ENCODE measurements at places on chromosomes 4 and X.

DNA sequence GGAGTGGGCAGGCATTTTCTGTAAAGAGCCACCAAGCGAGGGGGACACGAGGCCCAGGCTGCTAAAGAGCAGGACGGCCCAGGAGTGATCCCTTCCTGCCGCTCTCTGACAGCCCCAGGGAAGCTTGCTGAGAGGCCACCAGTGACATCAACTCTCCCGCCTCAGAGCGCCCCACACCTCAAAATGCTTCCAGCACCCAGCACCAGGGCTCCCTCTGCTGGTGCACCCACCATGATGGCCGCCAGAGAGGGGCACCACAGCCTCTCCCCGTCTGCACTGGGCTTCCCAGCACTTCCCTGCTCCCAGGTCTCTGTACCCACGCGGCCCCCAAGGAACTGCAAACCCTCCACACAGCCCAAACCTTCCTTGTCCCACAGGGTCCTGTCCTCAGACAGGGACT lies 40.4 kb downstream of the GAK start:
- peak; percentile 32 for DNase-seq
- H3K4me3 ChIP-seq, result no peak overlapping the region
- H3K4me1 ChIP-seq, result no peaks in the 10 kb centered on the region

DNA sequence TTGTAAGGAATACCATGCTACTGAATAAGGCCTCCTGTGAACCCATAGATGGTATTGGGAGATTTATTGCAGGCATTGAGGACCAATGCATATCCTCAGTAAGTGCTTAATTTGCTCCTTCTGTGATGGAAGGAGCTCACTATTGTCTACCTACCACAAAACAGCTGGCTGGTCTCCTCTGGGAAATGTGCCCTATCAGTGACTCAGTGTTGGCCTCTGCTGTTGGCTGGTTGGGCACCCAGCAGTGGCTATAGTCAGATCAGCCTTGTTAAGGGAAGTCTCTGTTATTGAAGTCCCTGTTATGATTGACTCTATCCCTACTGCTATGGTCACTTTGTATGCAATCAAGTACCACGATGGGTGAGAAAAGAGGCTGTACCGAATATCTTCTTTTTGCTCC lies 27.5 kb upstream of the OTUD4 start:
- H3K4me1 ChIP-seq, result no peaks in the 10 kb centered on the region
- H3K27ac ChIP-seq, result no peak overlapping the region
- no peaks in the 10 kb centered on the region for H3K36me3 ChIP-seq
- no peaks in the 10 kb centered on the region for H3K27me3 ChIP-seq
- DNase-seq, result no peak

- no peaks in the 10 kb centered on the region for H3K27me3 ChIP-seq
- peaks cover 22% of the 10 kb centered on the region for H3K4me1 ChIP-seq
- H3K4me3 ChIP-seq, result no peak overlapping the region
- H3K36me3 ChIP-seq, result no peaks in the 10 kb centered on the region
Measured at GRCh38 chr4:666436-666810, 7.7 kb downstream of the ATP5ME start.

- no peaks in the 10 kb centered on the region for H3K27me3 ChIP-seq
- H3K27ac ChIP-seq, result no peak overlapping the region
- peak; percentile 64 for DNase-seq
Measured at GRCh38 chr4:155025762-155026457, 182.5 kb upstream of the NPY2R start.

GRCh38 chr4:56704089-56704871 lies 23.2 kb upstream of the HOPX start:
- DNase-seq, result no peak
- H3K27me3 ChIP-seq, result no peaks in the 10 kb centered on the region
- H3K4me1 ChIP-seq, result no peaks in the 10 kb centered on the region
- no peak overlapping the region for H3K27ac ChIP-seq

- H3K4me3 ChIP-seq, result no peak overlapping the region
- no peaks in the 10 kb centered on the region for H3K4me1 ChIP-seq
- no peak overlapping the region for H3K27ac ChIP-seq
- no peaks in the 10 kb centered on the region for H3K36me3 ChIP-seq
- no peak for DNase-seq
- no peaks in the 10 kb centered on the region for H3K27me3 ChIP-seq
Measured at GRCh38 chr4:113524096-113524495, 237.4 kb downstream of the CAMK2D start.

DNA sequence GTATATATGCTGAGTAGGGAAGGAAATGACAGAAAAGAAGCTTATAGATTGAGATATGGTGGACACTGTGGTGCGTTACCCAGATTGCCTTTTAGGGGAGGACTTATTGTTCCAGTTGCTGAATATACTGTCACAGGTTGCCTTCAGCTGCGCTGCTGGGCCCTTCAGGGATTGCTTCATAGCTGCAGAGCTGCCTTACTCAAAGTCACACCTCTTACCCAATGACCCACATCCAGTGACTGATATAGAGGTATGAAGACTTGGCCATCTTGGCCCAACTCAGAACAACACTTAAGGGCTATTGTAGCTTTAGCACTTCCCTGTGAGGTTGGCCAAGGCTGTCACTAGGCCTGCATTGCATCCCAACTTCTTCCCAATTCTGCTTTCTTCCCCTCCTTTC lies 63.4 kb upstream of the TMEM164 start:
- DNase-seq, result no peak
- no peak overlapping the region for H3K4me3 ChIP-seq
- H3K27me3 ChIP-seq, result no peaks in the 10 kb centered on the region
- no peaks in the 10 kb centered on the region for H3K4me1 ChIP-seq

GRCh38 chr4:73187325-73187724 lies 71.3 kb downstream of the ANKRD17 start:
- H3K4me1 ChIP-seq, result peaks cover 12% of the 10 kb centered on the region
- DNase-seq, result peak; percentile 70
- no peak overlapping the region for H3K27ac ChIP-seq
- no peaks in the 10 kb centered on the region for H3K36me3 ChIP-seq
- no peaks in the 10 kb centered on the region for H3K27me3 ChIP-seq

DNA sequence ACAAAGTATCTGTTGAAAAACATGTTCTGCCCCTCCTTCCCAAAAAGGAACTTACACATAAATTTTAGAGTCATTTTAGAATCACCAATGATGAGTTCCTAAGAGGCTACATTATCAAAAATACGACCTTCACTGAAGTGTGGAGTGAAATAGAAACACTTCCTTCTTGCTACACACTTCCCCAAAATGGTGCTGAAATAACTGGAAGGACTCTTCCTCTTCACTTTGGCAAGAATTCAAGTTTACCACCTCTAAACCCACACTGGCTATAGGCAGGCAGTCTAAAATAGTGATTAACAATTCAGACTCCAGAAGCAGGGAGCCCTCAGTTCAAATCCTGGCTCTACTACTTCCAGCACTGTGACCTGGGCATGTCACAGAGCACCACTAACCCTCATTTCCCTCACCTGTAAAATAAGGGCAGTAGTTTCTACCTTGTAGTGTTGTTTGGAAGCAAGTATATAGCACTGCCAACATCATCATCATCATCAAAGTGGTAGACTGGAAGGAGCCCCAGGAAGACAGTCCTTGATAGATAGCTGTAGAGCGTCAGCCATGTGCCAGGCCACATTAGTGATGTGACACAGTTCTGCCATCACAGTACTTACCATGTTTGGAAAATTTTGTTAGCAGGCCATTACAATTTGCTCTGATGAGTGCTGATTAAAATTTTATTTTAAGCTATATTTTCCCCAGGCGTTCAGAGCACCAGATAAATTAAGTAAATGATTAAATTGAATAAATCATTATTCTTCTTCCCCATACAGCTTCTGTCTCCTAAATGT lies 103.3 kb downstream of the PARM1 start:
- no peaks in the 10 kb centered on the region for H3K27me3 ChIP-seq
- H3K27ac ChIP-seq, result no peak overlapping the region
- no peaks in the 10 kb centered on the region for H3K4me1 ChIP-seq
- no peaks in the 10 kb centered on the region for H3K36me3 ChIP-seq
- no peak overlapping the region for H3K4me3 ChIP-seq
- DNase-seq, result peak; percentile 27

- no peaks in the 10 kb centered on the region for H3K27me3 ChIP-seq
- H3K27ac ChIP-seq, result no peak overlapping the region
- no peak for DNase-seq
- no peaks in the 10 kb centered on the region for H3K36me3 ChIP-seq
- H3K4me1 ChIP-seq, result peaks cover 2% of the 10 kb centered on the region
- H3K4me3 ChIP-seq, result no peak overlapping the region
Measured at GRCh38 chr4:54473798-54474197, 184.0 kb upstream of the KIT start.

- H3K4me3 ChIP-seq, result no peak overlapping the region
- H3K36me3 ChIP-seq, result no peaks in the 10 kb centered on the region
- H3K27ac ChIP-seq, result no peak overlapping the region
Measured at GRCh38 chrX:79719568-79720231, 294.9 kb upstream of the TBX22 start.

GRCh38 chrX:13599491-13599890 lies 30.1 kb downstream of the EGFL6 start:
- no peak overlapping the region for H3K4me3 ChIP-seq
- no peak for DNase-seq
- H3K4me1 ChIP-seq, result no peaks in the 10 kb centered on the region
- H3K36me3 ChIP-seq, result no peaks in the 10 kb centered on the region
- H3K27ac ChIP-seq, result no peak overlapping the region

DNA sequence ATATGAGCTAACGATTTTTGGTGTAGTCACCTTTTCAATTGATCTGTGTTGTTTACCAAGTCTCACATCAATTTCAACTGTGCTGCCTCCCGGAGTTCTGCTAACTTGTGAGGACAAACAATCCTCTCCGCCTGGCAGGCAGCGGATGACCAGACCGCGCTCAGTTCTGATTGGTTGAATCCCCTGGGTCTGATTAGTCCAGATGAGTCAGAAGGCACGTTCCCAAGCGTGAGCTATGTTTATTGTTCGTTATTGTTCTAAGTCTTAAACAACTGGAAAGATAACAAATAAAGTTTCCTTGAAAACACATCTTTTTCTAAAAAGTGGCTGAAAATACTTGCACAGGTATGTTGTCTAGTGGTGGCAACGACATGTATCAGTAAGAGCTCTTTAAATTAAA lies 37.9 kb upstream of the TRPC3 start:
- no peaks in the 10 kb centered on the region for H3K36me3 ChIP-seq
- H3K4me3 ChIP-seq, result no peak overlapping the region
- H3K27me3 ChIP-seq, result peaks cover 5% of the 10 kb centered on the region

- H3K36me3 ChIP-seq, result no peaks in the 10 kb centered on the region
- H3K4me3 ChIP-seq, result no peak overlapping the region
- no peak overlapping the region for H3K27ac ChIP-seq
- no peak for DNase-seq
- no peaks in the 10 kb centered on the region for H3K4me1 ChIP-seq
Measured at GRCh38 chr4:20028645-20029044, 223.1 kb upstream of the SLIT2 start.

Measured in common myeloid progenitor, CD34-positive (primary cell).